ENCODE measurements at places on chromosomes 3 and 15.

DNA sequence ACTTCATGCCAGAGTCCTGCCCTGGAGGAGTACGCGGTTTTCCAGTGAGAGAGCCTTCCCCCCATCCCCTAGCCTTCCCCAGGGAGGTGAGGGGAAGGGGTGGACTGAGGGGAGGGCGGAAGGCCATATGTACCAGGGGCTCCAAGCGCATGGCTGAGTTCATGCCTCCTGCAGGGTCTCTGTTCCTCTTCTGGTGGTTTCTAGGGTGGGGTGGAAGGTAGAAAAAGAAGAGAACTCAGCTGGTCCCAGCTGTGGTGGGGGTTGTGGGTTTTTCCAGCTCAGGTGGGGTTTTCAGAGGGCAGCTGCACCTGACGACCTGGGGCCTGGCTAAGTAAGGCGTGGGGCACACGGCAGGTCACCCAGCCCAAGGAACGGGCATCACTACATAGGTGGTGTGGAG lies 10.7 kb upstream of the IQSEC1 start:
- no peak for DNase-seq

GRCh38 chr3:55480911-55481743 lies 6.0 kb downstream of the WNT5A start:
- DNase-seq: no peak

- DNase-seq: no peak
Observed at GRCh38 chr3:18027161-18027939, 284.9 kb upstream of the TBC1D5 start.

DNA sequence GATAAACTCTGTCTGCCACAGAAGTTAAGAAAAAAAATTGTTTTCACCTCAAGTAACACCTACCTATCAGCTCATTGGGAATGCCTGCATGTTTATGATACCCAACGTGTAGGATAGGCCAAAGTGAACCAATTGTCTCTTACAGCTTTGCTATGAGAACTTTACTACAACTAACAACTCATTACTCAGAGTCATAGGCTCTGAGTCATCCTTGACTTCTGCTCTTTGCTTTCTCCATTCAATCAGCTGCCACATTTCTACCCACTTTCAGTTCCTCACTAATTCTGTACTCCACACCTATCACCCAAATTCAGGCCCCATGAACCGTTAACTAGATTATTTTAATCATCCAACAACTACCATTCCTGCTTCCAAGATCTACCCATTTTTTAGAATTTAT lies 843.9 kb downstream of the TUSC7 start:
- DNase-seq: no peak

GRCh38 chr15:79028411-79028964 lies 62.1 kb downstream of the RASGRF1 start:
- DNase-seq: no peak

DNA sequence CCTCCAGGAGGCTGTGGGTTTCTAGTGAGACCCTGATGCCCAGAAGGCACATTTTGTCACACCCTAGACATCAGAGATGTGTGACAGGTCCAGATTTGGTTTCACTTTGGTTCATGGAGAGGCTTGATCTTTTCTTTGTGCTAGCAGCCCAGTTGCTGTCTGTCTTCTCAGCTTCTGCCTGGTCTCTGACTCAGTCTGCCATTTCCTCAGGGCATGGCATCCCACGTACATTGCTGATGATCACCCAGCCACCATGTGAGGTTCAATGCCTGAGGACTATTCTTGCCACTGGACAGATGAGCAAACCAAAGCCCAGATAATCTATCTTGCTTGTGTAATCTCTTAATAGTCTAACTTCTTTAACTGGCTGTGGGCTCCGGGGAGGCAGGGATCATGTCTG lies 144.9 kb upstream of the MRPS22 start:
- no peak for DNase-seq

DNA sequence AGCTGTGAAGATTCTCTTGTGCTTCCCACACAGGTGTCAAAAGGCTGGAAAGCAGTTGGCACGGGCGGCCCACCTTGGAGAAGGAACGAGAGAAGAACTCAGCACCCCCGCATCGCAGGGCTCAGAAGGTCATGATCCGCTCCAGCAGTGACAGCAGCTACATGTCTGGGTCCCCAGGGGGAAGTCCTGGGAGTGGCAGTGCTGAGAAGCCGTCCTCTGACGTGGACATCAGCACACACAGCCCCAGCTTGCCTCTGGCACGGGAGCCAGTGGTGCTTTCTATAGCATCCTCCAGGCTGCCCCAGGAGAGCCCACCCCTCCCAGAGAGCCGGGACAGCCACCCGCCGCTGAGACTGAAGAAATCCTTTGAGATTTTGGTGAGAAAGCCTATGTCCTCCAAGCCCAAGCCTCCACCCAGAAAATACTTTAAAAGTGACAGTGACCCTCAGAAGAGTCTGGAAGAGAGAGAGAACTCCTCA lies 31.4 kb downstream of the STARD5 start:
- peak; percentile 50 for DNase-seq

- no peak for DNase-seq
Observed at GRCh38 chr3:100910986-100911385, 82.2 kb downstream of the ABI3BP start.

- DNase-seq: no peak
Observed at GRCh38 chr15:58476525-58477162, 44.9 kb downstream of the LIPC start.

DNA sequence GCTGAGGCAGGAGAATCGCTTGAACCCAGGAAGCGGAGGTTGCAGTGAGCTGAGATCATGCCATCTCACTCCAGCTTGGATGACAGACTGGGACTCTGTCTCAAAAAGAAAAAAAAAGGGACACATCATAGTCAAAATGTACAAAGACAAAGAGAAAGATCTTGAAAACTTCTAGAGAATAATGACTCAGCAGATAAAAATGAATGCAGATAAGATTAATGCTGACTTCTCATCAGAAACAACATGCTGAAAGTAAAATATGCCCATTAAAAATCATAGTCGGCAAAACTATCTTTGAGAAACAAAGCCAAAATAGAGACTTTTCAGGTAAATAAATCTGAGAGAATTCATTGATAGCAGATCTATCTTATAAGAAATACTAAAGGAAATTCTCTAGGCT lies 271.1 kb upstream of the GPR149 start:
- DNase-seq: no peak

DNA sequence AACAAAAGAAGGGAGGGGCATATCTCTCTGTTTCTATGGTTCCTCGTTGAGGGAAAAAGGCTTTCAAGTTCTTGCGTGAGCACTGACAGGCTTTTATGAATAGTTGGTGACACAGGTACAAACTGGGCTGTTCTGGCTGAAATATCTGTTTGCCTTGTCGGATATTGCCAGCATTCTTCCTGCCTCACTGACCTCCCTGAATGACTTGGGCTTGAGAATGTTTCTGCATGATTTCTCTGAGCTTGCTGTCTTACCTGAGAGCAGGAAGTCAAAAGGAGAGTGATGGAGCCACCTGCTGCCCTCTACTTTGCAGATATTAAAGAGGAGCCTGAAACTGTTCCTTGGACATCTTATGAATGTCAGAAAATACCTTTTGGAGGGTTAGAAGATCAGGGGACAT lies 4.8 kb downstream of the GCNT3 start:
- no peak for DNase-seq

- DNase-seq: no peak
Observed at GRCh38 chr3:132283440-132283839, 33.8 kb upstream of the ACP3 start.

GRCh38 chr3:78812166-78812565 lies 955.6 kb downstream of the ROBO1 start:
- DNase-seq: no peak

GRCh38 chr3:183253528-183254486 lies 754 bp downstream of the B3GNT5 start:
- DNase-seq: peak; percentile 10

DNA sequence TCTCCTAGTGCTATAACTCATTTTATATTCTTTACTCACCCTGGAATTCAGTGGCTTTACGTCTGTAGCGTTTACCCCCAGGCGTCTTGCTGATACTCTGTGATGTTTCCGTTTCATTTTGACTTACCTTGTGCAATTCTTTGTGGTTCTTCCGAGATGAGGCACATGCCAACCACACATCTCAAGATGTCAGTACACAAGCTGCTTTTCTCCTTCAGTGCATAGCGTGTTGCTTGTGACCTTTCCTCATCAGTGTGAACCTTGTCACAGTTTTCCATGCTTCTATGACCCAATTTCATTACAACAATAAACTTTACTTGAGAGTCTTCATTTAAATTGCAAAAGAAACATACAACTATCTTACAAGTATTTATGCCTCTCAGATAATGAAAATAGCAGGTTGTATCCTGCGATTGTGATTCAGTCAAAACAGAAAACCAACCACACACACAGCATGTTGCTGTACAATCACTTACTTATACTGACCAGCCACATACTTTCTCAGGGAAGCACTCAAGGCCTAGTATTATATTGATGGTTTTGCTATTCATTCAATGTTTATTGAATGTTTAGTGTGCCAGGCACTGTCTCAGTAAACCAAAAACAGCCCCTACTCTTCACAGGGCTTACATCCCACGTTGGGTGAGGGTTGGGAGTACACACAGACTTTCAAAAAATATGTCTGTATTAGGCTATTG lies 4.6 kb upstream of the TBL1XR1 start:
- peak; percentile 33 for DNase-seq

- DNase-seq: no peak
Observed at GRCh38 chr3:193872265-193872753, 263.6 kb upstream of the HES1 start.

DNA sequence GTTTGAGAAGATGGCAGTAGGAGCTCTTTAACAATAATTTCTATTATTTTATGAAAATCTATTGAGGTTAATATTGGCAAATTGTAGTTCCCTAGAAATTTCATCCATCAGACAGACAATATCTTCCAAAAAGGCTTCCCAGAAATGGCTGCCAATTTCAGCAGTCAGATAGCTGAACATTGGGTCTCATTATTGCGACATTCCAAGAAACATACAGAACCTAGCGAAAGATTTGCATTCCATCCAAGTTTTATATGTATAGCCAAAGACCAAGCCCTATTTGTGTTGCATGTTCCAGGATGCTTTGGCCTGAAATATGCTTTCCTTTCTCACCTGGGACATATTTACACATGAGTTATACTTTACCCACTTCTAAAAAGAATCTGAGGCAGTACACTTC lies 24.5 kb downstream of the ACP3 start:
- no peak for DNase-seq

GRCh38 chr3:194086388-194087075 lies 49.4 kb upstream of the HES1 start:
- DNase-seq: no peak

- DNase-seq: no peak
Observed at GRCh38 chr3:69504232-69504631, 118.3 kb upstream of the FRMD4B start.

DNA sequence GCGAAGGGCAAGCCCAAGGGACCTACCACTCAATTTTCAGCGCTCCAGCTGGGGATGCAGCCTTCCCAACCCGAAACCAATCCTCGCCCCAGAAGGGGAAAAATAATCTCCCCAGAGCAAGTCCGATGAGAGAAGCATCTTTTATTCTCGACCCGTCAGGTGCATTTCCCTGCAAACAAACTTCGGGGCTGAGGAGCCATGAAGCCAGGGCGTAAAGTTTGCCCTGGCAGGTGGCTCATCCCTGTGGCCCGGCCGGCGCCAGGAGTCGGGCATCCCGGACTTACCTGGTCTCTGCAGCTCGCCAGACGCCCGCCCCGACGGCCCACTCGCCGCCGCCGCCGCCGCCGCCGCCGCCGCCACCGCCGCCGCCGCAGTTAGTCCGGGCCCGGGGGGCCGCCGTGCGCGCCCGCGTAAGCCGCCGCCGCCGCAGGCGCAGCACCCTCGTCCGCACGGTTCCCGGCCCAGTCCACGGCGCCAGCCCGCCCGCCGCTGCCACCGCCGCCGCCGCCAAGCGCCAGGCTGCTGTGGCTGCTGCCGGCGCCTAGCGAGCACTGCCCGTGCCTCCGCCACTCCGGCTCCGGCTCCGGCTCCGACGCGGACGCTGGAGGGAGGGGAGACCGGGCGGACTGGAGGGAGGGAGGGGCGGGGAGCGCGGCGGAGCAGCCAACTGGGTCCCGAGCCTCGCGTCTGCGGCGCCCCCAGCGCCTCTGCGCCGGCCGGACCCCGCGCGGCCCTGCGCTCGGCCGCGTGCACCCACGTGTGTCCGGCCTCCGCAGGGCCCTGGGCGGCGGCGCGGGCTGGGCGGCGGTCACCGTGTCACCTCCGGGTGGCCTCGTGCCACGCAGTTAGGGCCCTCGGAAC lies at the start of gene CNTN3:
Gene CNTN3, minus strand, starts transcription at position 553 of the 861 bp plus-strand sequence. CDS start 93,547 bp downstream, outside the sequence.
- DNase-seq: no peak

DNA sequence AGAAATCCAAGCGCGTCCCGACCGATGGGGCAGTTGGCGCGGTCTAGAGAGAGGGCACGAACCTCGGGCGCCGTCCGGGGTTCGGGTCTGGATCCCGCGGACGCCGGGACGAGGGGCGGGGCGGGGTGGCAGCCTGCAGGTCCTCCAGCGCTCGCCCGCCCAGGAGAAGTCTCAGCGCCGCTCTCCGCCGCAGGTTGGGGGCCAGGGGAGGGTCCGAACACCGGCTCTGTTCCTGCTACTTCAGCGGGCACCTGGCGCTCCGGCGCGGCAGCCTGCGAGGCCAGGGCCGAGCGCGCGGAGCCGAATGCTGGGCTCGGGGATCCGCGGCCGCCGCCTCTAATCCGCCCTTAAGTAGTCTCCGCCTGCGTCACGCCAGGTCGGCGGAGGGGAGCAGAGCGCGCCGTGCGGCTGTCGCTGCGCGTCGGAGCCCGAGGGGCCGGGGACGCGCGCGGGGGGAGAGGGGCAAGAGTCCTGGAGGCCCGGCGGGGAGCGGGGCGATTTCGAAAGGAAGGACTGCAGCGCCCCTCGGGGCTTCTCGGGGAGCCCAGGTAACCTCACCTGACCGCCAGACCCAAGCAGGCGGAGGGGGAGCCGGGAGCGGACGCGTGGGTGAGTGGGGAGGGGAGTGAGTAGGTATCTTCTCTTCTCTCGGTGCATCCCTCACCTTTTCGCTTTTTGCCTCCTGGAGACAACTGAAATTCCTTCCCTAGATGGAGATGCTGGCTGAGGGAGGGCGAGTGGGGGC lies at the start of gene GJD2:
Gene GJD2, minus strand, starts transcription at position 325 of the 745 bp plus-strand sequence. CDS start 510 bp downstream, outside the sequence.
- DNase-seq: peak; percentile 2

All from CD4-positive, CD25-positive, alpha-beta regulatory T cell (primary cell).